ENCODE measurements at places on chromosomes 11 and 22.

- no peak for DNase-seq
Observed at GRCh38 chr22:38314933-38315822, 2.1 kb downstream of the CSNK1E start.

DNA sequence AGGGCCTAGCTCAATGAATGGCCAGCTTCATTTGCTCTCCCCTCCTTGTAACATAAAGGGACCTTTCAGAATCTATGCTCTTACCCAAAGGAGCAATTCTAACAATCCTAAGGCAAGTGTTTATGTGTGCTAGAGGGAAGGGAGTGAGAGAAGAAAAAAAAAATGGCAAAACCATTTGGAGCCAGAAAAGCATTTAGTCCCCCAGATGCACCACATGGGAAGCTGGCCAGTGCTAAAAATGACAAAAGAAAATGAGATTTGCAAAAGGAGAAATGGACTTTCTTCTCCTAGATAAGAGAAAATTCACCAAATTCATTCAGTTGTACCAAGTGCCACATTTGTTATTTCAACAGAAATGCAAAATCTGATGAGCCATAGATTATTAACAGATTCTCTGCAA is 52.8 kb downstream of the SERGEF start:
- no peak for DNase-seq

DNA sequence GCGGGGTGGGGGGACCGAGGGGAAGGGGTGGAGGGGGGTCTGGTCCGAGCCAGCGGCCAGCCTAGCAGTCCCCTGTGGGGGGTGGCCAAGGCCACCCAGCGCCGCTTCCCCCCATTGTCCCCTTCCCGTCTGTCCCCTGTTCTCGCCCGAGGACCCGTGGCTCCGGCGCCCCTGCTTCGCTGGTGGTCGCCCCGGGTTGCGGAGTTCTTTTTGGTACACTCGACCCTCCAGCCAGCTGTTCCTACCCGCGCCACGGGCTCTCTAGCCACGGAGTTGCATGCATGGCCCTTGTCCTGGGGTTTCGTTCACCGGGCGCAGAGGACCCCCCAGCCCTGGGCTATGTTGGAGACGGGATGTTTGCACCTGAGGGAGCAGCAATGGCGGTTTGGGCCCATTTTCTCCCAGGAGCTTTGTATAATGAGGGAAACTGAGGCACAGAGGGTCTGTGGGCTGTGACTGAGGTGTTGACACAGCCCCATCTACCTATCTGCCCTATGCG is 489 bp downstream of the RNF214 start:
- no peak for DNase-seq

- no peak for DNase-seq
Observed at GRCh38 chr11:6626971-6627761, 7.9 kb upstream of the TPP1 start.

GRCh38 chr11:106271086-106271485 is 193.6 kb downstream of the AASDHPPT start:
- no peak for DNase-seq

DNA sequence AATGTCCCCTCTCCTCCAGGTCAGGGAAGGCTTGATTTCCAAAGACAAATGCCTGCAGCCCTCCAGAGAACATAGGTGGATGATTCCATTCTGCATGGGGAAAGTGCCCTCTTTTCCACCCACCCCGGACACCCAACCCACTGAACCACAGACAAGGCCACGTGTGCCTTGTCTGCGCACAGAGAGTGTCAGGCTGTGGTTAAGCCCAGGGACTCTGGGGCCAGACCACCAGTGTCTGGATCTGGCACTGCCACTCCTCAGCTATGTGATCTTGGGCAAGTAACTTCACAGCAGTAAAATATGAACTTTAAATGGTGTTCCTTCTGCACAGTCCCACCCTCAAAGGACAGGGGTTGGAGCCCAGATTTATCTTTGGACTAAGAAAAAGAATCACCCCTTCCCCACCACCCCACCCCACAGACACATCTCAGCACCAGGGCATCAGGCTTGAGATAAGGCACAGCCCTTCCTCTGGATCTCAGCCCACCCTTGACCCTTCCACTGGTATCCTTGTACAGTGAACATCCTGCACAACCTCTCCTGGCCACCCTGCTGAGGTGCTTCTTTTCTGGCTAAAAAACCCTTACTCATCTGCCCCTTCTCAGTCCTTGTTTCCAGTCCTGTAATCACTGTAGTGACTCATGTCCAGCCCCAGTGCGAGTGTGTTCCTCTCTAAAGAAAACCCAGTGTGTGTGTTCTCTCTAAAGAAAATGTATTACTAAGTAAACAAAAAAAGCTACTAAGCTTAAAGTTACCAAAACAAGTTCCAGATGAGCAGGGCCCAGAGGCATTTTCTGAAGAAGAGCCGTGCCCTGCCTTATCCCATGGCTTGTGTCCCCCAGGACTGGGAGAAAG is 1.9 kb upstream of the PTGDR2 start:
- DNase-seq, result peak; percentile 79

GRCh38 chr11:115741376-115742107 is 237.3 kb upstream of the CADM1 start:
- DNase-seq, result no peak

GRCh38 chr22:21951931-21952465 is 650 bp downstream of the PPM1F start:
- DNase-seq, result no peak

GRCh38 chr11:12100841-12101242 is 9.5 kb upstream of the MICAL2 start:
- DNase-seq, result peak; percentile 70

DNA sequence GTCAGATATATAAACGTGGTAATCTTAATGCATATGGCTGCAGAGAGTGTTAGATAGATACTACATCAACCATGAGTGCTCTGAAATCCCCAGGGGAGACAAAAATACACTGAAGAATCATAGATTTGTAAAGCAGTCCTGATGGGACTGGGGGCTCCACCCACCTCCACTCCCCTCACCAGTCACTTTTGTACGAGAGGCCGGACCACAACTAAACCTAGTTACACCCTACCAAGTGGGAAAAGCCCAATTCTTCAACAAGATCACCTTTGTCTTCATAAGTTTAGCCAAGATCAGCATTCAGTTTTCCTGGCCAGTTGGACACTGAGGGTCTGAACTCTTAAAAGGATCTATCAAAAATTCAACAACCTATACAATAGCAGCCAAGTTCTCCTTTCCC is 1.5 kb downstream of the SF1 start:
- no peak for DNase-seq

- DNase-seq, result no peak
Observed at GRCh38 chr11:11440144-11440543, 87.1 kb upstream of the CSNK2A3 start.

DNA sequence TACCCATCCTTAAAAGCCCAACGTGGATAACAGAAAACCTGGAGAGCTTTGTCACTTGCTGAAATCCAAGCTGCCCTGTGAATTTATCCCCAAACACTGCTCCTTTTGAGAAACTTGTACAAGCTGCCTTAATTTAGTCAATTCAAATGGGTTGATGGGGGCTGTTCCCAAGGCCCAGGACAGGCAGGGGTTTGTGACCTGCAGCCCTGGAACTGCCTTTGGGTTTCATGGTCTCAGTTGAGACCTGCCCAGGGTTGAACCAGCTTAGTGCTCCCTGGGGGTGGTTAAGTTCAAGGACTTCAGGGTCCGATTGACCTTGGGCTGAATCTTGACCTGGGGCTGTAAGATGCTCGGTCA is 112.1 kb upstream of the OR4B1 start:
- no peak for DNase-seq

GRCh38 chr11:27471589-27472397 is 797 bp downstream of the LGR4 start:
- peak; percentile 24 for DNase-seq

Data from fibroblast of skin of back (primary cell).